ENCODE measurements at places on chromosomes 7 and 10.

DNA sequence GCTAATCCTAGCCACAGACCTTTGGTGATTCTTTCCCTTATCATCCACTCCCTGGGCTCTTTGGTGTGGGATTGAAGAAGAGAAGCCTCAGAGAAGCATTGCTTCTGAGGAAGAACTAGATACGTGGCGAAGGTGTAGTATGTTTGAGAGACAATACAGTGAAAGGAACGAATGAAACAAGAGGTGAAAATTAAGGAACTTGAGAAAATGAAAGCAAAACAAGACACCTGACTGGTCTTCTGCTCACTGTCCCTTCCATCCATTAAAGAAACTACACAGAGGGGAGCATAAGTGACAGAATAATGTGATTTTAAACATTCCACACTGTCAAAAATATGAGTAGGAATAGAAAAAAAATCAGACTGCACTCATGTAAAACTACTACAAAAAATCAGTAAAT, 219.6 kb upstream of the NPSR1 start:
- DNase-seq: no peak

DNA sequence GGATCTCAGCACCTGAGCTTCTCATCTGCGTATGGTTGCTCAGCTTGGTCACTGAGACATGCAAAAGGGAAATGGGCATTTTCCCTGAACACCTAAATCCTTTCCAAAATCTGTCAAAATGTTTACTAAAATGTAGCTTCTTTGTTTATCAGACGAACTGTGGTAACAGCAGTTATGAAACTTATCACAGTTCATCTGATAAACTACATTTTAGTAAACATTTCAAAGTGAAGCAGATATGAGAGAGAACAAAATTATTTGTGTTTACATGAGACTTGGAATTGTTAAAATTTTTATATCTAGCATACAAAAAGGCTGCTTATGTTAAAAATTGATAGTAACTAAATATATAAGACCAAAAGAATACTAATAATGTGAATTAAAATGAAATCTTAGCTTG, 573.4 kb upstream of the C7orf33 start:
- no peak for DNase-seq

DNA sequence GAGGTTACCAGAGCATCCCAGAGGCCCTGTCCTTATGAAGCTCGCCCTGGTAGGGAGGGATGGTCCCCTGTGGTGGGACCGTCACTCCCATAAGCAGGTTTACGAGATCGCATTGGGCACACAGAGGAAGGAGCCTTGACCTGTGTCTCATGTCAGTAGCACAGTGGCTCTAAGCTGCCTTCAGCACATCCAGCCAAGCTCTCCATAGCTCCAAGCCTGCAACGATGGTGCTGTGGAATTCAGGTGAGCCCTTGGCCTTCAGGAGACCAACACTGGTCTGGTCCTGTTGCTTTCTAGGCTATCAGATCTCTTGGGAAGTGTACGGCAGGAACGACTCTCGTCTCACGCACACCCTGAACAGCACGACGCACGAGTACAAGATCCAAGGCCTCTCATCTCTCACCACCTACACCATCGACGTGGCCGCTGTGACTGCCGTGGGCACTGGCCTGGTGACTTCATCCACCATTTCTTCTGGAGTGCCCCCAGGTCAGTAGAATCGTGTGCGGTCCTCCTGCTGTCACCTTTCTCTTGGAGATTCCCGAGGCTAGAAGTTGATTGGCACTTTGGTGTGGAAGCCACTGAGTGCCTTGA, 605.3 kb upstream of the FOXK1 start:
- no peak for DNase-seq

- no peak for DNase-seq
Observed at GRCh38 chr10:3251172-3251571, 78.6 kb upstream of the PITRM1 start.

DNA sequence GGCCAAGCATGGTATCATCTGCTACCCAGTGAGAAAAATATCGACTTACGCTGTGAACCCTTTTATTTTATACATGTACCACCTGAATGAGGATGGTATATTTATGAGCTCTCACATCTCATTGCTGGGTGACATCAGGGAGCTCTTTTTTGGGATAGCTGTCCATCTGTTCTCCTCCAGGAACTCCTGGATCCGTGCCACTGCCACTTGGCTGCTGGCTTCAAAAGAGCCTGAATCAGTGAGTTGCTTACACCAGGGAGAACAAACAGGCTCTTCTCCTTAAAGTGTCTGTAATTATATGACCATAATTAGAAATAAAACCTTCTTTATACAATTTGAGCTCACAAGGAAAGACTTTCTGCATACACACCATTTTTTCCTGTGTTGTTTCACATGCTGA, 106.2 kb downstream of the KAT6B start:
- DNase-seq: no peak

GRCh38 chr7:155653803-155654202, 9.3 kb downstream of the RBM33 start:
- no peak for DNase-seq

DNA sequence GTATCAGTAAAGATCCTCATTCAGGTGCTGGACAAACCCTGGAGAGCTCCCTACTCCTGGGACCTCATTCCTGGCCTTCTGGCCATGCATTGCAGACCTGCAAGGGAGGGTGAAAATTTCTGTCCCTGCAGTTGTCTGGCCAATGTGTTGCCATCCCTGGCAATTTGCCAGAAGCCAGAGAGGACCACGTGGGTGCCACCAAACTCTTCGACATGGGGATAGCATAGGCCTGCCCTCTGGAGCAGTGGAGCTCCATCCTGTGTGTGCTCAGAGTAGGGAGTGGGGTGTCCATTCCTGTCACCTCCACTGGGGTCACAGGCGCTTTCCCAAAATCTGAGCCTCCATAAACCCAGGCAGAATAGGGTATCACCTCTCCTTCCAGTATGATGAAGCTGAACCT, 31.2 kb downstream of the DMBT1 start:
- no peak for DNase-seq

- DNase-seq: no peak
Observed at GRCh38 chr10:85008488-85009184, 680.2 kb downstream of the CCSER2 start.

DNA sequence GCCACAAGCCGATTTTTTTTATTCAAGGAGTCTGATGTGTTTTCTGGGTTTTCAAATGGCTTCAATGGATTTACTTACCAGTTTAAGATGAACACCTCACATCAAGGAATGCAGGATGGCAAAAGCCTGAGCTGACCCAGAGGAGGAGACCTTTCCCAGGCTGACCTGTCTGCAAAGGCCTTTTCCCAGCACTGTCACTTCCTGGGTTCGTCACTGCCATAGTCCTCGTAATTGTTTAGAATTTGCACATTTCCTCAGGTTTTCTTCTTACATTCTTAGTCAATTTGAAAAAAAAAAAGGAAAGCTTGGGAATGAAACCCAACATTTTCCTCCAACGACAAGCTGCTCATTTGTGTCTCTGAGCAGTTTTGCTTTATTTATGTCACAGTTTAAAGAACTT, 42.0 kb downstream of the PTER start:
- DNase-seq: no peak

- DNase-seq: no peak
Observed at GRCh38 chr7:110944966-110945644, 145.8 kb upstream of the LRRN3 start.

GRCh38 chr10:109958059-109958458, 34.7 kb upstream of the XPNPEP1 start:
- no peak for DNase-seq

DNA sequence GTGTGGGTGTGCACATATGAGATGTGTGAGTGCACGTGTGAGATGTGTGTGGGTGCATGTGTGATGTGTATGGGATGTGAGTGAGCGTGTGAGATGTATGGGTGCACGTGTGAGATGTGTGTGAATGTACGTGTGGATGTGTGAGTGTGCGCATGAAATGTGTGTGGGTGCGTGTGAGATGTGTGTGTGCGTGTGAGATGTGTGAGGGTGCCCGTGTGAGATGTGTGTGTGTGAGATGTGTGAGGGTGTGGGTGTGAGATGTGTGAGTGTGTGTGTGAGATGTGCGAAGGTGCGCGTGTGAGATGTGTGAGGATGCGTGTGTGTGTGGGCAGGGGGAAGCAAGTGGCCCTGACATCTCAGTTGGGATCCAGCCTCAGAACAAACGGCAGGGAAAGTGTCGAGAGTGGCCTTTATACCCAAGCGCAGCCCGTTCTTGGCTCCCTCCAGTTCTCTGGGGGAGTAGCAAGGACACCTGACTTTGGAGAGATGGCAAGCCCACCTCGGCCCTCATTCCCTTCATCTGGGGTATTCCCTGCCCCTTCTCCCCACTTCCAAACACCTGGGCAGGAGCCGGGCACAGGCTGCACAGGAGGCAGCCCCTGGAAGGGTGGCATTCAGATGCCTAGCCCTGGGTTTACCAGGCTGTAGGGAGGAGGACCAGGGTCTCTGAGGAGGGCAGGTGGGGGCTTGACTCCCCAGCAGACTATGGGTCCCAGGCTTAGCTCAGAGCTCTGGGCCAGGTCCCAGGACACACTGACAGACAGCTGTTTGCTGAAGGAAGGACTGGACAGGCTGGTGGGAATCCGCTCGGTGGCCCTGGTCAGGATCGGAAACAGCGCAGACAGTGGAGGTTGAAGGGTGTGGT, 31.6 kb downstream of the PPIF start:
- no peak for DNase-seq

DNA sequence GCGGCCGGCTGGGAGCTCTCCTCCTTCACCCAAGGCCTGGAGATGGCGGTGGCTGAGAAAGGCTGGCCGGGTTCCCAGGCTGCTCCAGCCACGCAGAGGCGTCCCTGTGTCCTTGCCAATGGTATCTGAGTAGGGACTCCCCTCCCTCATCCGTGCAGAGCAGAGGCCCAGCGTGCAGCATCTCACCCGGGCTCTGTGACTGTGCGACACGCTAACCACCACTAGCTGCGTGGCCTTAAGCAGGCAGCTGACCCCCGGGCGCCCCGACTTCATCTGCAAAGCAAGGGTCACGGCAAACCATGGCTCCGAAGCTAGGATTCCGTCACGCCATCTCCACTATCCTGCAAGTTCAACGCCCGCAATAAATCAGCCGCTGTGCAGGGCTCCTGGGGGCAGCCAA, 47.2 kb upstream of the TNRC18 start:
- no peak for DNase-seq

GRCh38 chr7:27953777-27954176, 213.8 kb downstream of the TAX1BP1 start:
- no peak for DNase-seq

GRCh38 chr10:7529638-7530037, 118.8 kb upstream of the SFMBT2 start:
- no peak for DNase-seq

DNA sequence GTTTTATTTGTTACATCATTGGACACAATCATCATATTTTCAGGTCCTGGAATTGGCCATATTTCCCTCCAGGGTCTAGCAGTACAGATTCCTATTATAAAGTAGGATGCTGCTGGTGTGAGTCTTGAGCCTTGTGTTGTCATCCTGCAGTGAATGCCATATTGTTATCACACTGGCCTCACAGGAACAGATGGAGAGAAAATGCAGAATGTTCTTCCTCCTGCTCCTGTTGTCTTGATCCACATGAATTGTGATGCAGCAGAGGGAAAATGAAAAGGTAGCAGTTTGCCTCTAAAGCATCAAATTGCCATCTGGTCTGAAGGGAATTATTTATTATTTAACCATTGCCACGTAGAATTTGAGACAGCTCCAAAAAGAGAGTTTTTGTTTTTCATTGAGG, 248.6 kb downstream of the GPAM start:
- DNase-seq: no peak

DNA sequence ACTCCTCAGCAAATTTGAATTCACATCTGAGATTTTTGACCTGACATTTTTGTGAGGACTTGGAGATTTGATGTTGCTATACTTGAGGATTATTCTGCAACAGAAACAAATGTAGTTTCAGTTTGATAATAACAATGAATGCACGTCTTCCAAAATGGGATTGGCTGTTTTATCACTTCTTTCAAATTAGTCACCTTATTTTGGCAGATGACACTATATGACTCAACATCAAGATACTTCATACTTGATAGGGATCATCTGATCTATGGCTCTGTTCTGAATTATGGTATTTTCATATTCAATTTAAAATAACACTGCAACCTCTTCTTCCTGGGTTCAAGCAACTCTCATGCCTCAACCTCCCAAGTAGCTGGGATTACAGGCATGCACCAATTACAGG, 24.2 kb downstream of the ARL5B start:
- no peak for DNase-seq

- no peak for DNase-seq
Observed at GRCh38 chr7:122013065-122013464, 131.0 kb downstream of the AASS start.

DNA sequence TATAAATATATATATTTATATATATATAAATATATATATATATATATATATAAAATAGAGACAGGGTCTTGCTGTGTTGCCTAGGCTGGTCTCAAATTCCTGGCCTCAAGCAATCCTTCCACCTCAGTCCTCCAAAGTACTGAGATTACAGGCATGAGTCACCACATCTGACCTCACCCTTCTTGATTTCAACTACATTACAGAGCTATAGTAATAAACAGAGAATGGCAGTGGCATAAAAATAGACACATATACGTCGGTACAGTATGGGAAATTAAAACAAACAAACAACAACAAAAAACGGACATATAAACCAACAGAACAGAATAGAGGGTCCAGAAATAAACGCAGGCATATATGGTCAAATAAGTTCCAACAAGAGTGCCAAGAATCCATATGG, 77.6 kb upstream of the PPP1R3A start:
- no peak for DNase-seq

GRCh38 chr10:24046060-24046459, 162.9 kb upstream of the KIAA1217 start:
- no peak for DNase-seq

- DNase-seq: no peak
Observed at GRCh38 chr7:7443806-7444350, 91.8 kb downstream of the COL28A1 start.

GRCh38 chr10:13656337-13657100, 69.8 kb downstream of the PRPF18 start:
- DNase-seq: no peak

DNA sequence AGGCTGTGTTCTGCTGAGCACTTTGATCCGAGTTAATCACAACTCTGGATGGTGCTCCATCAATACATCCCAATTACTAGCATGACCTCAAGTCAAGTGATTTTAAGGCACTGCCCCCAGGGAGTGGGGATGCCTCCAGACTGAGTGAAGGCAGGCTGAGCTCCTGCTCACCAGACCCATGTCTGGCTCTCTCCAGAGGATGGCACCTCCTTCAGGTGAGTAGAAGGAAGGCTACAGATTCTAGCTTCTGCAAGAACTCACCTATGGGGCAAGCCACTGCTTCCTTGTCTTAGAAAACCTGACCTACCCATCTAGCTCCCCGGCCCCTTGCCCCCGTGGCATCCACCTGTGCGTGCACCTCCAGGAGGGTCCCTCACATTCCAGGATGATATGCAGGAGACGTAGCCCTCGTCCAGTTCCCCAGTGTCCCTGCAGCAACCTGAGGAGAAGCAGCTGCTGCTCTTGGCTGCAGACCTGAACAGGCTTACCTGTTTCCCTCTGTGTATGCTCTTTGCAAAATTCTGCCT, 390.3 kb downstream of the GRID1 start:
- DNase-seq: no peak

DNA sequence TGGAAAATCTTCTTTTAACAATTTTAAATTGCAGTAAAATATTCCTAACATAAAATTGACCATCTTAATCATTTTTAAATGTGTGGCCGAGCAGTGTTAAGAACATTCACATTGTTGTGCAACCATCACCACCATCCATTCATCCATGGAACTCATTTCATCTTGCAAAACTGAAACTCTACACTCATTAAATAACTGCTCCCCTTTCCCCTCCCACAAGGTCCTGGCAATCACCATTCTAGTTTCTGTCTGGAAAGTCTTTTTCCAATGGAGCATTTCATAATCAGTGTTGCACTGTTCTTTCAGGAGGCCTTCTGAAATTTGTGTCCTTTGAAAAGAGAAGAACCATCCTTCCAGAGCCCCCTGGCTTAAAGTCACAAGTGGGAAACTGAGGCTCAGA, 233.1 kb downstream of the PLXNA4 start:
- DNase-seq: no peak

Data from stimulated activated CD8-positive, alpha-beta memory T cell treated with anti-CD3 and anti-CD28 coated beads, Interleukin-15, amount 100 ng/mL, for 4 hours (primary cell).